NCI-H2171 treated with DMSO at 0.1 percent for 48 hours (cell line): ENCODE measurements at places on chromosomes 1 and 21.

DNA sequence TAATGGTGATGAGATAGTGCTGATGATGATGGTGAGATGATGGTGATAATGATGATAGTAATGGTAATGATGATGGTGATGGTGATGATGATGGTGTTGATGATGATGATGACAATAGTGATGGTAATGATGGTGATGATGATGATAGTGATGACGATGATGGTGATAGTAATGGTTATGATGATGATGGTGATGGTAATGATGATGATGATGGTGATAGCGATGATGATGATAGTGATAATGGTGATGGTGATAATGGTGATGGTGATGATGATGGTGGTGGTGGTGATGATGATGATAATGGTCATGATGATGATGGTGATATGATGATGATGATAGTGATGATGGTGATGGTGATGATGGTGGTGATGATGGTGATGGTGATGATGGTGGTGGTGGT lies 384.6 kb downstream of the MATN1 start:
- DNase-seq, result no peak

DNA sequence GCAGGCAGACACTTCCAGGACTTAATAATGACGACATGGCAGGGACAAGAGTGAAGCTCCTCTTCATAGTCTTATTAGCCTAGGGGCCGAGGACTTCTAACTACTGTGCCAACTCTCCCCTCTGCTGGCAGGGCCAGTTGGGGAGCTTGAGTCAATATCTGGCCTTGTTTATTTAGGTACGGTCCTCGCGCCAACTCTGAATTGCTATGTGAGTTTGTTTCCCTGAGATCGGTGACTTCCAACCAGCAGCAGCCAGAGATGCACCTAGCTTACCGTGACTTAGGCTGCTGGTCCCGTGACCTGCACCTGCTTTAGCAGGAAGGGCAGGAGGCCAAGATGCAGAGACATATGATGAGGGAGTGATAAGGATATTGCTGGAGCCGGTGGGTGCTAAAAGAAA lies 451.1 kb downstream of the PCP4 start:
- DNase-seq, result no peak

DNA sequence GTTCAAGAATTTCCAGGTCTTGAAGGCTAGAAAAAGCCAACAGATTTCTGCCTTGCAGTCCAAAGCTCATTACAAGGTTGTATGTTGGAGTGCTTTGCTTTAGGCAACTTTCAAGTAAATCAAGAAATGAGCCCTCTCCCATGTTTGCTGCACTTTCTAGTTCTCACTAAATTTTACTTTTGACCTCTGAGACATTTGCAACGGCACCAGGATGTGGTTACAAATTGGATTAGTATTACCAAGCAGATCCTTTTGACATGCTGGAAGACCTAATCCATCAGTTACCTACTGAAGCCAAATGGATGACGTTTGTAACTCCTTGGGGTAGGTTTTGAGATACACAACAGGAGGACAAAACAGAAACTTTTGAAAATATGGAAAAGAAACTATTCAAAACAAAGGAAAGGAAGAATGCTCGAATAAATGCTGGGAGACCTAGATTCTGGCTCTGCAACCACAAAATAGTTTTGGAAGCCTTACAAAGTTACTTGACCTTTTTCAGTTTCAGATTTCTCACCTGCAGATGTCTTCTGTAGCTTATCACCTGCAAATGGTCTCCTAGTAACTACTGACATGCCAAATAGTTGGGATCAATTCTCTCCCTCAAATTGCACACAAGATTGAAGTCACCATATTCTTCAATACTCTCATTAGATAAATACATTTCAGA lies 251.7 kb upstream of the ADGRL2 start:
- DNase-seq, result no peak

DNA sequence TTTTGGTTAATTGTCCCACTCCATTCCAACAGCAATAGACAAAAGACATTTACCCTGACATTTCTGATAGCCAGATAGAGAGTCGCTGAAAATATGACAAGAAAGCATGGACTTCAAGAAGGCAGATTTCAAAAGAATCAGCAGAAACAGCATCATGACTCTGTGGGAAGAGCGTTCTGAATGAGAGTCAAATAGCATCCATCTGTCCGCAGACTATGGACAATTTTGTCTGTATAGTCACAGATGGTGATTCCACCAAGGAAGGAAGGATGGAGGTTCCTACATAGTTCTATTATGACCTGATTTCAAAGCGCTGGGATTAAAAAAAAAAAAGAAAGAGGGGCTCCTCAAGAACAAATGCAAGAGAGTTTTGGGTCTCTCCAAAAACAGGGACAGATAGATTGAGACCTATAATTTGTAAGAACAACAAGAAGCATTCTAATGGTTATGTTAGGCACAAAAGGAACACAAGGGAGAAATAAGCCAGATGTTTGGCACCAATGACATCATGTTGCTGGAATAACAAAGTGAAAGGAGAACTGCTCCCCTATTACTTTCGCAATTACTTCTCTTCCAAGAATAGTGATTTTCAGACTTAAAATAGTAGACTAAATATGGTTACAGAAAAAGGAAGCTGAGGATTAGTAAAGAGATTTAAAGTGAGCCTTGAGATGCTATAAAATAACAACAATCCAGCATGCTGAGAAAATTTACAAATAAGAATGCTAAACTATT lies 28.5 kb downstream of the NIBAN1 start:
- peak; percentile 31 for DNase-seq

- DNase-seq, result no peak
These were observed at the start of gene FAM3B for GRCh38 chr21:41316200-41317062. FAM3B (plus strand) TSS chr21:41316801; CDS start chr21:41316880, 79 bp downstream.

GRCh38 chr1:31120783-31121180 lies 55.3 kb upstream of the PUM1 start:
- no peak for DNase-seq

GRCh38 chr1:12302798-12303447 lies 73.1 kb downstream of the VPS13D start:
- DNase-seq, result no peak

- no peak for DNase-seq
These were observed 114.6 kb upstream of the DUSP10 start for GRCh38 chr1:221856228-221857093.

GRCh38 chr1:206486995-206487788 lies 16.9 kb downstream of the IKBKE start:
- DNase-seq, result no peak

DNA sequence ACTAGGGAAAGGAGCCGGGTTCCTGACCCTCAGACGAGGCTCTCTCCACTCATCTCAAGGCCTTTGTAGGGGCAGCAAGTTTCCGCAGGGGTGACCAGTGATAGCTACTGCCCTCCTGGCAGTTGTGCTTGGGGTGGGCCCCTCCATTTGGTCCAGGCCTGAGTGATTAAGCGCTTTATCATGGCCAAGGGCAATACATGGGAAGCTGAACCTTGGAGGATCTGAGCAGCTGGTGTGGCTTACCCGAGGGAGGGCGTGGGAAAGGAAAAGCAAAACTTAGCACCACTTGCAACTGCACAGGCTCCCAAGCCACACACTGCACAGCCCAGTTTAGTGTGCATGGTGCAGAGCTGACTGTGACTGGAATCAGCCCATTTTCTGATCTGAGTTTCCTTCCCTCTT lies 47.8 kb downstream of the GADD45A start:
- peak; percentile 23 for DNase-seq

DNA sequence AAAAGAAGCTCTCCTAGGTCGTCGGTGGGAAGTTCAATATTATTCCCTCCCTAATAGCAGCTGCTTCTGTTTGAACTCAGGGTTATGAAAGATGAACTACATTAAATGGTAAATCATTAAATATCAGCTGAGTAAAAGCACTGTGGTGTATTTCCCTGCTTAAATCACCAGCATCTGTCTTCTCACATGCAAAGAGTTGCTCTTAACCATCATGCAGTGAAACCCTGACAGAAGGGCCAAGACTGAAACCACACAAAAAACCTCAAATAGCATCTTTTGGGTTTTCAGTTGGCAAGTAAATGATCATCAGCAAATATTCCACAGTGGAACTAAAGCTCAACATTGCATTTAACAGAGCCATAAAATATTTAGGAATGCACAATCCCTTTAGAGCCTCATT lies 380.0 kb upstream of the ADGRL2 start:
- no peak for DNase-seq

DNA sequence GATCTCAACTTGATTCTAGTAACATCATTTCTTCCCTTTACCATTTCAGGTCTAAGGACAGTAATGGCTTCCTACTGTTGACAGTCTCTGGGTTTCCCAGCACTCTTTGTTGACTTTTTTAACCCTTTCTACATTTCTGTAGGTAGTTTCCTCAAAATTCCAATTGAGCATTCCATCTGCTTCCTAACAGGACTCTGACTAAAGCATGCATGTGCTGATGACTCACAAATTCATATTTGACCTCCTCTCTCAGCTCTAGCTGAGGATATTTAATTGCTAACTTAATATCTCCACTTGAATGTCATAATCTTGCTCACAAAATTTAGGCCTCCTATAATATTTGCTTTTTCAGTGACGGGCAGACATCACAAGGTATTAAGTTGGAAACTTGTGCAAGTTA lies 93.3 kb upstream of the ZNHIT6 start:
- no peak for DNase-seq

GRCh38 chr1:111274653-111275052 lies 16.0 kb upstream of the CHIA start:
- DNase-seq, result no peak

GRCh38 chr1:233487408-233487807 lies 126.5 kb upstream of the KCNK1 start:
- no peak for DNase-seq

- no peak for DNase-seq
These were observed 4.6 kb upstream of the SLC6A9 start for GRCh38 chr1:44035726-44036408.

DNA sequence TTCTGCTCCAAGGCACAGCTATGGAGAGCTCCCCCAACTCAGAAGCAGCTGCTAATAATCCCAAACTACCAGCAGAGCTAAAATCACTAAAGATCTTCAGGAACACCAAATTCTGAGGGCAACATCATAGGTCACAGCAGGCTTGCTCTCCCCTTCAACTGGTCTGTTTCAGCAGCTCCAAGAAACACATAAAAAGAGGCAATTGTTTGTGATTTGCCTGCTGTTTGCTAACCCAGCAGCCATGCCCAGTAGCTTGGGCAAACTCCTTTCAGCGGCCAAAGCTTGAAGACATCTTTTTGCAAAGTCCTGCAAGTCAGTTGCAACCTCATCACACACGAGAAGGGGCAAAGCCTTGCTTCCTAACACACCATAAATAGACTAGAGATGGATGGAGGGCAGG lies 8.9 kb downstream of the ERI3 start:
- DNase-seq, result no peak

GRCh38 chr1:9314711-9315379 lies 22.2 kb downstream of the SPSB1 start:
- no peak for DNase-seq

DNA sequence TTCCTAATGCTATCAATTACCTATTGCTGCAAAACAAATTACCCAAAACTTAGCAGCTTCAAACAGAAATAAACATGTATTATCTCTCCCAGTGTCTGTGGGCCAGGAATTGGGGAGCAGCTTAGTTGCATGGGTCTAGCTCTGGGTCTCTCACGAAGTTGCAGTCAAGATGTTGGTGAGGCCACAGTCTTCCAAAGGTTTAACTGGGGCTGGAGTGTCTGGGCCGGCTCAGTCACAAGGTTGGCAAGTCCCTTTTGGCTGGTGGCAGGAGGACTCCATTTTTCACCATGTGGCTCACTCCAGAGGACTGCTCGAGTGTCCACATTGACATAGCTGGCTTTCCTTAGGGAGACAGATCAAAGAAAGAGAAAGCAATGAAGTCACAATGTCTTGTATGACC lies 5.0 kb upstream of the LRP8 start:
- no peak for DNase-seq

DNA sequence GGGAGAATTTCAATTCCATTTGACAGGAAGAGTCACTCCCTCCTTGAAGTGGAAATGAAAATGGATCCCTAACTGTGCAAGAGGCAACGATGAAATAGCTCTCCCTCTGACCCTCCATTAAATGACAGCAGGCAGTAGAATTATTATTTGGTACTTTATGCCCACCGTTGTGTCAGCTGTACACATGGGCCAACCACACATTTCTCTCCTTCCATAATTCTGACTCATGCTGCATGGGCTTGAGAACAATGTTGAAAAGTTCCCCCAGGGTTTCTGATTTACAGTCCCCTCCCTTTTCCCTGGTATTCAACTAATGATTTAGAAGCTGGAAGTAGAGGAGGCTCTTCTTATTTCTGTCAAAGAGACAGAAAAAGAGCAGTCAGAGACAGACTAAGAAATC lies 103.5 kb downstream of the RGS7 start:
- DNase-seq, result no peak

DNA sequence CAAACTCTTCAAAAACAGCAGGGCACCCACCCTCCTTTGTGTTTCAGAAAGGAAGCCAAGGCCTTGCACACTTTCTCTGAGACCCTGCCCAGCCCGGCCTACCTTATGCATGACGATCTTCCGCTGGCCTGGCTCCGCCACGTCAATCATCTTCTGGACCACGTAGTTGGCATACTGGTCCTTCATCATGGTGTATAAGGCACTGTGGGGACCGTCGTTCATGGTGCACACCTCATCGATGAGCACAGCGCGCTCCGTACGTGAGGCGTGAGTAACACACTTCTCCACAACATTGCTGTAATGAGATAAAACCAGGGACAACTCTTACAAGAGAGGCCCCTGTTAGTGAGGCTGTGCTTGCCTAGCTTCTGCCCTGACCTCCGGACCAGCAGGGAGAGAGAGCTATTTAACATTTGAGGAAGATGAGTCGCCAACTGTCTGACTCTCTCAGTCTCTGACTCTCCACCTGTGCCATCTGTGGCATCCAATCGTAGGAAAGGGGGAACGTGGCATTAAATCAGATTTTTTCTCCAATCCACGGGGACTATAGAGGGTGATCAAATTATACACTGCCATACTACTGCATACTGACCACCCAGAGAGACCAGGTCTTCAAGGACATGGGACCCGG lies 28.1 kb upstream of the SDC3 start:
- DNase-seq, result no peak

DNA sequence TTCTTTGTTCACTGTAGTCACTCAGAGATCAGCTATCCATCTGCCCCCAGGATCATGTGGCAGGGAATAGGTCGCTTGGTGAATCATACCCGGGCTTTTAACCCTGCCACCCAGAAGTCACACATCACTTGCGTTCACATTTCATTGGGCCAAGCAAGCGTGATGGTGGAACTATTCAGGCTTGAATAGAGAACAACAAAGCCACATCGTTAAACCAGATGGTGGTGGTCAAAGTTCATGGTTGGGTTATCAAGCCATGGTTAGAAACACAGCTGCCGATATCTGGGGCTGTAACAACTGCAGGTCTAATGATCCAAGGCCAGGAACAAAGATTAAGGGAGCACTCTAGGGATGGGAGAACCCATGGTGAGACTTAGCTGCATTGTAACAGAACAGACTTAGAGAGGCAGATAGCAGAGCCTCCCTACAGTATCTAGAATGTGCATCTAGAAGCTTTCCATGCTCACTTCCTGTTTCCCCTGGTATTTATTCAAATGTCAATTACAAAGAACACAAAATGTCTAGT lies 40.0 kb upstream of the PTPRC start:
- peak; percentile 82 for DNase-seq
